ENCODE measurements at places on chromosomes 7 and 10. TPM values are rescaled to one million over a fixed set of nuclear protein-coding genes. Genes with fewer than 3 reads are reported as not detected.

DNA sequence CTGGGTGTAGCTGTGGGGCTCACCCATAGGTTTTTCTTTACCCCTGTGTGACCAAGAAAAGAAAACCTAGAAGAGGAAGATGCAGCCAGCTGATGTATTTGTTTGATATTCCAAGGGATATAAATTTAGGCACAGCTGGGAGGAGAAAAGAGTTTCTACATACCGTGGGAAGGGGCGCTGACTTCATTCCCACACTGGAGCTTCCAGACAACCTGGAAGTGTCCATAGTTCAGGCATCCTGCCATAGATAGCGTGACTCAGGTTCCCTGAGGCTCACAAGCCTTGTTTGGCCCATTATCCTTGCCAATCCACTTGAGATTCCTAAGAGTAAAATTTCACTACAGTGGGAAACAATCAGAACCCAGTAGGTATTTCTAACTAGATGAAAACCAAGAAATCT, 371.7 kb upstream of the NRP1 start:
- no peaks in the 10 kb centered on the region for H3K36me3 ChIP-seq
- no peaks in the 10 kb centered on the region for H3K27me3 ChIP-seq
- no peaks in the 10 kb centered on the region for H3K4me1 ChIP-seq
- H3K4me3 ChIP-seq = no peak overlapping the region

GRCh38 chr10:58662314-58662713, 149.6 kb downstream of the BICC1 start:
- no peaks in the 10 kb centered on the region for H3K36me3 ChIP-seq
- peaks cover 2% of the 10 kb centered on the region for H3K4me1 ChIP-seq
- DNase-seq = no peak
- no peaks in the 10 kb centered on the region for H3K27me3 ChIP-seq
- H3K4me3 ChIP-seq = no peak overlapping the region
- H3K27ac ChIP-seq = no peak overlapping the region

Gene WIPF3
- 80.7 TPM for total RNA-seq

- no peaks in the 10 kb centered on the region for H3K36me3 ChIP-seq
- no peak overlapping the region for H3K27ac ChIP-seq
- no peak for DNase-seq
- H3K4me3 ChIP-seq = no peak overlapping the region
- H3K27me3 ChIP-seq = no peaks in the 10 kb centered on the region
- H3K4me1 ChIP-seq = no peaks in the 10 kb centered on the region
Measured at GRCh38 chr7:142327628-142328405, 70.0 kb upstream of the PRSS58 start.

DNA sequence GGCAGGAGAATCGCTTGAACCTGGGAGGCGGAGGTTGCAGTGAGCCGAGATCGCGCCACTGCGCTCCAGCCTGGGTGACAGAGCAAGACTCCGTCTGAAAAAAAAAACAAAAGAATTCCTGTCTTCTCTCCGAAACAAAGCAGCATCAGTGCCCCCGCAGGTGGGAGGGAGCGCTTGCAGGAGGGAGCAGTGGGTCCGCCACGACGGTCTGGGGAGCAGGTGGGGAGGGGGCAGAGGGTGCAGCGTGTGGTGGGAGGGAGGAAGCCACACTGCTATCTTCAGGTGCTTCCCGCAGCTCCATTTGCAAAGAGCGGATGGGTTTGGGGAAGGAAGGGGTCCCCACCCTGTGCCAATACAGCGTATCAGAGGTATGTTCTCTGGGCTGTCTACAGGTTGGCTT, 31.7 kb downstream of the LIMK1 start:
- no peak for DNase-seq
- H3K4me3 ChIP-seq = no peak overlapping the region
- no peaks in the 10 kb centered on the region for H3K4me1 ChIP-seq
- H3K36me3 ChIP-seq = no peaks in the 10 kb centered on the region
- no peak overlapping the region for H3K27ac ChIP-seq

- DNase-seq = no peak
- no peak overlapping the region for H3K4me3 ChIP-seq
- no peak overlapping the region for H3K27ac ChIP-seq
- peaks cover 13% of the 10 kb centered on the region for H3K4me1 ChIP-seq
Measured at GRCh38 chr10:118672153-118672552, 76.7 kb upstream of the PRLHR start.

- no peaks in the 10 kb centered on the region for H3K27me3 ChIP-seq
- peak; percentile 32 for DNase-seq
- H3K4me3 ChIP-seq = peak within 1 kb of the TSS; percentile 72
Measured at GRCh38 chr7:141702047-141702567, at the start of gene DENND11. TSS of gene DENND11 (minus strand) at chr7:141702166. CDS start at chr7:141702153, 13 bp downstream.

- H3K4me1 ChIP-seq = peaks cover 8% of the 10 kb centered on the region
- H3K4me3 ChIP-seq = no peak overlapping the region
- H3K36me3 ChIP-seq = no peaks in the 10 kb centered on the region
Measured at GRCh38 chr7:105027176-105027853, 13.3 kb downstream of the KMT2E start.

Gene STEAP1B
- 11.3 TPM for total RNA-seq

DNA sequence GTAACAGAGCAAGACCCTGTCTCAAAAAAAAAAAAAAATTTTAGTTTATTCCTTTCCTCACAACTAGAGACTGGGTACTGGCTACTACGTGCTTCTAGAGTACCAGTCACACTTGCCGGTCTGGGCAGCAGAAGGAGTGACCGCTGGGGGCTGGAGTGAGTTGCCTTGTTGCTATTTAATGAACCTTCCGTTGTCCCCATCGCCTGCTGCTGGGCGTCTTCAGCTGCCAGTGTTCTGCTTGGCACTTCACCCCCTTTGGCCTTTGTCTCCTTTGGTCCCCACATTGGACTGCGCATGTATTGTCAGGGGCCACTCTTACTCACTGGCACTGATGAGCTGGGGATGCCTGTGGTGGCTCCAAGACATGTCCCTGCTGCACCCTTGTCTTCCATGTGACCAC, 110.6 kb downstream of the CLEC2L start:
- no peak overlapping the region for H3K27ac ChIP-seq
- no peaks in the 10 kb centered on the region for H3K36me3 ChIP-seq
- peaks cover 6% of the 10 kb centered on the region for H3K4me1 ChIP-seq
- no peak overlapping the region for H3K4me3 ChIP-seq

DNA sequence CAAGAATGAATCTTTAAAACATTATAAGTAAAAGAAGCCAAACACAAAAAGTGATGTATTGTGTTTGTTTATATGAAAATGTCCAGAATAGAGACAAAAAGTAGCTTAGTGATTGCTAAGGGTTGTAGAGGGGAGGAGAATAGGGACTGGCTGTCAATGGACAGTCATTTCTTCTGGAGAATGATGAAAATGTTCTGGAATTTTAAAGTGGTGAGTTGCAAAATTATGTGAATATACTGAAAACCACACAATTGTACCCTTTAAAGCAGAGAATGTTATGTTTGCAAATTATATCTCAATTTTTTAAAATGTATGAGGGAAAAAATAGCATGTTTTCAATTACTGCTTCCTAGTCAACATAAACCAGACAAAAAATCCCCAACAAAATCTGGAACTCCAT, 174.2 kb downstream of the KMT2E start:
- H3K27ac ChIP-seq = no peak overlapping the region
- no peaks in the 10 kb centered on the region for H3K4me1 ChIP-seq
- no peak overlapping the region for H3K4me3 ChIP-seq
- no peaks in the 10 kb centered on the region for H3K36me3 ChIP-seq
- no peaks in the 10 kb centered on the region for H3K27me3 ChIP-seq
- DNase-seq = no peak

Gene PAXIP1
- 37.2 TPM for total RNA-seq

Gene FRMD4A
- total RNA-seq = 15.0 TPM

Gene CAMK2G
- total RNA-seq = 29.7 TPM

Gene DRGX
- not detected for total RNA-seq

DNA sequence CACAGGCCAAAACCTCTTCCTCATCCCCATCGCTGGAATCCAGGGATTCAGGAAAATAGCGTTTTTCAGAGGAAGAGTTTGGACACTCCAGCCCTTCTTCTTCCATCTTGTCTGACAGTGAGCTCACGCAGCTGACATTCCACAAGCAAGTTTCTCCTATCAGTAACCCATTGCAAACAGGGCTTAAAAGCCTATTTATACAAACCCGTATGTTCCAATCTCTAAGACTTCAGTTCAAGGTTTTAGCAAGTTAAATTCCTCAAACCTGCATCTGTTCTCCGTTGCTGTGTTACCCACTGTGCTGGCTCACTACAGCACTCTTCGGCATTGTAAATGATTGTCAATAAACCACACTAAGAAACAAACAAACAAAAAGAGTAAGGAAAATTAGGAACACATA, 373 bp downstream of the DHX32 start:
- no peaks in the 10 kb centered on the region for H3K36me3 ChIP-seq
- peaks cover 10% of the 10 kb centered on the region for H3K4me1 ChIP-seq
- H3K27me3 ChIP-seq = no peaks in the 10 kb centered on the region
- DNase-seq = no peak
- H3K27ac ChIP-seq = no peak overlapping the region

DNA sequence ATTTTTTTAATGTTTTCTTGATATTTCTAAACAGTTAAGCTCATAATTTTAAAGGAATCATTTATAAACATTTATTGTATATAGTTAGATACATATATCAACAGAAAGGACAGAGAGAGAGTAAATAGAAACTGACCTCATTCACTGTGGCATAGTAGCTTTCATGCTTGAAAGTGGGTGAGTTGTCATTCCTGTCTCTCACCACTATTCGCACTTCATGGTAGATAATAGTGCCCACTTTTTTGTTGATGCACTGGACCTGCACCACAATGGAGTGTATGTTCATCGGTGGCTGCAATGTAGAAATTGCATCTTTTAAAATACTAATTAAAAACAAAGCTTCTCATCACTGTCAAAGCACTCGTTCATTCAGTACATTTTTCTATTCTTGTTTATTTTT, 432.0 kb downstream of the PCDH15 start:
- no peaks in the 10 kb centered on the region for H3K4me1 ChIP-seq
- H3K27me3 ChIP-seq = no peaks in the 10 kb centered on the region
- no peak overlapping the region for H3K27ac ChIP-seq
- no peak for DNase-seq
- no peaks in the 10 kb centered on the region for H3K36me3 ChIP-seq
